ENCODE measurements at places on chromosomes 5 and 9. TPM values are rescaled to one million over a fixed set of nuclear protein-coding genes. Genes with fewer than 3 reads are reported as not detected.

DNA sequence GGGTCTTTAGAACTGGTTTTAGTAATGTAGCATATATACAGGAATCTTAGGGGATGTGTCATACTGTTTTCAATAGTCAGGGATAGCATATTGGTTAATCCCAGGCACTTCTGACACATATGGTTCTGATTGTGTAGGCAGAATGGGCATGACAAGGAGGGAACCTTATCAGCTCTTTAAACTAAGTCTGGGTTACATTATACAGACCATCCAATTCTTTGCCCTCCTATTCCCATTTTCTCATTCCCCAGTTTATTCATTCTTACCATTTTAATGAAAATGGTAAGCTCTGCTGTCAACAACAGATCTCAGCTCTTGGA, 85.1 kb downstream of the NDUFAF2 start:
- DNase-seq = no peak

- no peak for DNase-seq
Observed at GRCh38 chr5:160769301-160769700, 82.7 kb downstream of the ATP10B start.

DNA sequence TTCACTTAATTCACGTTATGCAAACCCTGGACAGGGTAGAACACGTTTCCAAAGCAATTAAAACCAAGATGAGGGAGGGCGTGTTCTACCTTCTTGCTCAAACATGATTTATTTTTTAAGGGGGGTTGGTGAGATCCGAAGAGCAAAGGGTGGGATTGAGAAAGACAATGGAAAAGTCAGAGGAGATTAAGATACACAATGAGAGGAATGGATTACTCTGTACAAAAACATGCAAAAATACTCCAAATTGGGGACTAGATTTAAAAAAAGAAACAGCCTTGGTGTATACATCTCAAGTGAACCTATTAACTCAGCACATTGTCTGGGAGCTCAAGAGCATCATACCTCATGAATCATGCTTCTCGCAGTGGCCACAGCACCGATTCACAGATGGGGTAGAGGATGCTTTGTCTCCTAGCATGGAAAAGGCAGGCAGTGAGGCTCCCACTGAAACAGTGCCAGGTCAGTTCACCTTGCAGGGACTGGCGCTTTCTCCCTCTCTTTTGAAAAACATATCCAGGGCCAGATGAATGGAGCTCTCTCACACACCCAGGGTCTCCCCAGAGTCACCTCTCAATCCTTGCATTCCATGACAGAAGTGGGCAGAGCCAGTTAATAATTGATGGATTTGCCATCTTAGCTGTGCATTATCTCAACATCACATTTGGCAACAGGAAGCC, 459.7 kb downstream of the BNC2 start:
- DNase-seq = no peak

LHFPL2 gene
- total RNA-seq = 33.1 TPM

- no peak for DNase-seq
Observed at GRCh38 chr9:19577411-19577810, 168.6 kb downstream of the ACER2 start.

CDX1 gene
- total RNA-seq = 0.62 TPM

GRCh38 chr5:58188262-58188651, 271.6 kb downstream of the PLK2 start:
- DNase-seq = no peak

GRCh38 chr9:2152966-2153629, 138.0 kb downstream of the SMARCA2 start:
- DNase-seq = no peak

GRCh38 chr5:100496296-100496695, 38.9 kb upstream of the FAM174A start:
- DNase-seq = no peak

- DNase-seq = no peak
Observed at GRCh38 chr5:152551061-152551460, 146.0 kb upstream of the NMUR2 start.

DNA sequence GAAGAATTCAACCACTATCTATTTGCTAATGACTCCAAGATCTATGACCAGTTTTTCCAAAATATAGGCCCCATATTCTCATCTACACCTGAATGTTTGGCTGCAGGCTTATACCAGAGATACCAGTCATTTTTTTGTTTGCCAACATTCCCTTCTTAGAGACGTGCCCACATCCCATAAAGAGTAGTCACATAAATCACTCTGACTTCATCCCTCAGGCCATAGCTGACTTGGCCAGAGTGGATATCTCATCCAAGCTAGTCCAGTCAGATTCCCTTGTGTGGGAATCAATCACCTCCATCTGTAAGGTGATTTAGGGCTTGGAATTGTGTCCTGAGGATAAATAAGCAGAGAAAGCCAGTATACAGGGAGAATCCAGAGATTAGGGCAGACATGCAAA, 124.3 kb upstream of the SLC24A2 start:
- DNase-seq = no peak

PCDHB8 gene
- total RNA-seq = not detected

NUDT12 gene
- total RNA-seq = 22.8 TPM

GRCh38 chr9:93114169-93114983, 18.4 kb downstream of the CARD19 start:
- peak; percentile 57 for DNase-seq

LCN6 gene
- not detected for total RNA-seq

LCN9 gene
- 0.44 TPM for total RNA-seq

NKD2 gene
- 4.9 TPM for total RNA-seq

DNA sequence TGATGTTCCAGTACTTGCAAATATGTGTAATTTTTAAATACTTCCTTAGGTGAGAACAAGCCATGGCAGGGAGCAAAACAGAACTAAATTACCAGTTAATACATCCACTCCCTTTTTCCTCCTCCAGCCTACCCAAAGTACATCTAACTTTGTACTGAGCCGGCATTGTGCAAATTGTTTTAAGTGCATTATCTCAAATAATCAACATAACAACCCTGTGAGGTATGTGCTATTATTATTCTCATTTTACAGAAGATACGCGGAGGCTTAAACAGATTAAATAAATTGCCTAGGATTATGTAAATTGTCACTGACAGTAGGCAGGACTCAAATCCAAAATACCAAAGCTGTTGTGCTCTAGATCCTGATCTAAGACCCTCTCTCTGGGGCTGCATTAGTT, 55.5 kb upstream of the KLF4 start:
- DNase-seq = no peak

DNA sequence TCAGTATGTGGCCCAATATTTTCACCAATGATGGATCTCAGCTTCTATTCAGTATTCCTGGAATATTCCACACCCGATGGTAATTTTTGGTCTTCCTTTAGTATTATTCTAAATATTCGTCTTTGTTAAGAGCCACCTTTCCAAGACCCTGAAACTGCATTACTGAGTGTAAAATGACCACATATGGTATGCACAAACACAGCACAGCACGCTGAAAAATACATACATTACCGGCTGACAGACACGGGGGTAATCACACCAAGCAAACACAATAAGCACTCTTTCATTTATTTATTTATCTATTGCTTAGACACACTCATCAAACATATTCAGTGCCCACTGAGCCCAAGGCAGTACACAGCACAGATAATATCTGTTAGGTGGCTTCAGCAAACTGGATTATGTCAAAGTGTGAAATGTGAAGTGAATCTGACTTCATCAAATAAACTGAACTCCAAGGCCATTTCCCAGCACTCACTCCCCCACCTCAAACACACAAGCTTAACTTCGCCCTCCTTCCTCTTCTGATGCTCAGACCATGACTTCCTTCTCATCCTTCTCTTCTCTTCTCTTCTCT, 1637.8 kb upstream of the C9orf72 start:
- no peak for DNase-seq

- DNase-seq = no peak
Observed at GRCh38 chr9:33182519-33182918, 15.4 kb upstream of the B4GALT1 start.

- DNase-seq = no peak
Observed at GRCh38 chr5:17910318-17910717, 276.1 kb downstream of the TAF11L14 start.

DNA sequence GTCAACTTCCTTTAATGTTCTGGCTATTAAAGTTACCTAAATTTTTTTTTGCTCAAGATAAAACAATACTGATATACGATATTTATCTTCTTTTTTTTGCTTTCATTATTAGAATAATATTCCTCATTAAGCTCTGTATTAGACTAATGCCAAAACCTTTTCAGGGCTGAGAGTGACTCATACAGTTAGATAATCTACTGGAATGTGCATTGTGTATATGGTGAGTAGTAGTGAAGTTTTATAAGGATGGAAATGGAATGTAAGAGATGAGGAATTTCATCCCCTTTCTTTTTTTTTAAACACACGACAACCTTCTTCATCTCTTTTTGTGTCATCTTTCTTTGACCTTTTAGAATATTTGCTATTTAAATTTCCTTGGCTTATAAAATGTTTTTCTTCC, 268.6 kb downstream of the ISL1 start:
- DNase-seq = no peak

DNA sequence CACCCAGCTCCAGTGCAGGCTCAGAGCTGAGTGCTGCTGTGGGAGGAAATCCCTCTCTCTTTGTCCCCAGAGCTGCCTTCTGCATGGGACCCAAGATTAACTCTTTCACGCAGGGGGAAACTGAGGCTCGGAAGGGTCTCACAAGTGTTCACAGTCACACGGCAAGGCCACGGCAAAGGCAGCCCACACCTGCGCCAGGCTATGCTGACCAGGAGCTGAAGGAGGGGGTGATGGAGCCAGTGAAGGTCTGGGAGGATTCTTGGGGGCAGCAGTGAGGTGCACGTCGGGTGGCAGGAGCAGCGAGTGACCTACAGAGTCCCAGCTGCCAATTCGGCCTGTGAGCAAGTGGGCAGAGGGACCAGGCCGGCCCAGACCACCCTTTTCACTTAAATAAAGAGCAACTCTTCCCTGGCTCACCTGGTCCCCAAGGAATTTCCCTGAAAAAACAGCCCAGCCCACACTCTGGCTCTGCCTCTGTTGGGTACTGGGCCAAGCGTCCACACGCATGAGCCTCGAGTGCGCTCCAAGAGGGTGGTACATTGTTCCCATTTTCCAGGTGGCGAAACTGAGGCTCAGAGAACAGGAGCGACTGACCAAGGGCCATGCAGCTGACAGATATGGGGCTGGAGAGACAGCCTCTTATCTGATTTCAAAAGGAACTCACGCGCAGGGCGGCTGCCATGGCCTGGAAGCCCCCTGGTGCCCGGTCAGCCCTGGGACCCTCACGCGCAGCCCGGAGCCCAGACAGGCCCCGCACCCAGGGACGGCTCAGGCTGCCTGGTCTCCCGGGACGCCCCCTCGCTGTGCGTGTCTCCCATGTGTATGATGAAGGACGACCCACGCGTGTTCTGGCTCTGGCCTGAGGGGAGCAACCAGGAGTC, 28.2 kb downstream of the SARDH start:
- DNase-seq = peak; percentile 34

TRPM3 gene
- total RNA-seq = 2.0 TPM

TEX48 gene
- total RNA-seq = not detected

DNA sequence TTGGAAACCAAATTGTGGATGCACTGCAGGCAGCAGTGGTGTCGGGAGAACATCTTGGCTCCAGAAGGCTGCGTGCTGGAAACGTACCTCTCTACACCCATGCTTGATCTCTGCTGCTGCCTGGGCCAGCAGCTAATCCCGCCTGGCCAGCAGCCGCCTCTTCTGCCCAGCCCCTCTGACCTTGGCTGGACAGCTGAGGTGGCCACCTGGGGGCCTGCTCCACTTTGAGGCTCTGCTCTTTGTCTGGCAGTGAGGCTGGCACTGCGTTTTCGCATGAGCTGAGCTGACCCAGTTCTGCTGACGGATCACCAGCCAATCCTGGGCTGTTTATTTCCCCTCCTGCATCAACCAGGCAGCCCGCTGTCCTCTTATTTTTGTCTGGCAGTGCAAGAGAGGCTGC, 154.9 kb downstream of the TENT4A start:
- DNase-seq = no peak

DNA sequence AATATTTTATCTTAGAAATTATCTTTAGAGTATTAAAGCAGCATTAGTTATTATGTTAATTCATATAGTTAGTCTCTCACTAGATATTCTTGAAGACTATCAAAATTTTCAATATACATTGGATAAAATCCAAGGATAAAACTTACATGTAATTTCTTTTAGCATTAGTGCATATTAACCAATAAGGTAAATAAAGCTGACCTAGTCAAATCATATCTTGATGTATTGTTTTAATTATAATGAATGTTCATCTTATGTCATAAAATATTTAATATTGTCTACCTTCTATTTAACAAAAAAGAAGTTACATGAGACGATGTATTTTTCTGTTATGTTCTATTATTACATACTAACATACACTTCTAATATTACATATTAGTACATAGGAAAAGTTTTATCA, 301.7 kb upstream of the DAB2 start:
- DNase-seq = no peak

DNA sequence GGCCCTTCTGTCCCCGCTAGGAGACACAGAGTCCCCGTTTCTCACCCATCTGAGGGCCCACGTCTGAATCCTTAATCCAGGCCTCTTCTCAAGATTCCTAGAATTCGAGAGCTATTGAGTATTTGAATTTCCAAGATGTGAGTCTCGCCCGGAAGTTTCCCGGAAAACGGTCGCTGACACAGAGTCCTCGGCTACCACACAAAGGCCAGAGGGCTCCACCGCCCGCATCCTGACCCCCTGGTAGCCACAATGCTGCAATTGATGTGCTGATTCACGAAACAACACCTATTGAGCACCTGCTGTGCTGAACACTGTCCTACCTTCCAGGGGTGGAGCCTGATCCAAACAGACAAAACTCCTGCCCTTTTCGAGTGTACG, 670 bp upstream of the FBP1 start:
- DNase-seq = peak; percentile 80

- no peak for DNase-seq
Observed at GRCh38 chr9:90287567-90288274, 354.9 kb downstream of the DIRAS2 start.

GRCh38 chr9:12274577-12274976, 418.6 kb upstream of the TYRP1 start:
- no peak for DNase-seq

GRCh38 chr9:130858739-130859705, 24.0 kb downstream of the ABL1 start:
- no peak for DNase-seq

DNA sequence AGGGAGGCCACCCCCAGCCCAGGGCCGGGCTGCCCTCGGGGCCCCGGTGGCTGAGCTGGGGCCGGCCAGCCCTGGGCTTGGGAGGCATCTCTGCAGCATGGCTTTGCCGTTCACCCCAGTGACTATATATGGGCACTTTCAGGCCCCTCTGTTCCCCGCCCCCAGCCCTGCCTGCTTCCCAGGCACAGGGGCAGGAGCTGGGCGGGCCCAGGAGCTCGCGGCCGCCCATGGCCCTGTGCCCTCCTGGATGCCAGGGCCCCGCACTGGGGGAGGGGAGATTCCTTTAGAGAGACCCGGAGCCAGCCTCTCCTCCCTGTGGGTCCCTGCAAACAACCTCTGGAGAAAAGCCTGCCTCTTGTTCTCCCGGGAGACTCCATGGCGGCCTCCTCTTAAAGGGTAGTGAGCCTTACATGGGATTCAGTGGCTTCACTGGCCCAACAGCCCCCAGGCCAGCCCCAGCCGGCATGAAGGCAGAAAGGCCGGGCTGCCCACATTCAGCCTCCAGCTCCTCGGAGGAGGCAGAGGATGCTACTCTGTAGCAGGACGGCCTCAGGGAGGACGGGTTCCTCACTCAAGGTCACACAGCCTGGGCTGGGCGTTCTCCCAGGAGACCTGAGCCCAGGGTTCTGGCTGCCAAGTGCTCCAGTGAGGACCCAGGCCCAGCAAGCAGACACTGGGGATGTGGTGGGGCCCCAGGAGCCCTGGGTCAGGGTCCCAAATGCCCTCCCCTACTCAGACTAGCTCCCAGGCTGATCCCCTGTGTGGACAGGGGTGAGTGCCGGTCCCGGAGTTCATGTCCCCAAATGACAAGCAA, 4.1 kb downstream of the NACC2 start:
- DNase-seq = peak; percentile 83

SFXN1 gene
- 104 TPM for total RNA-seq

All from H7 (cell line).